ENCODE measurements at places on chromosomes 12 and 14.

DNA sequence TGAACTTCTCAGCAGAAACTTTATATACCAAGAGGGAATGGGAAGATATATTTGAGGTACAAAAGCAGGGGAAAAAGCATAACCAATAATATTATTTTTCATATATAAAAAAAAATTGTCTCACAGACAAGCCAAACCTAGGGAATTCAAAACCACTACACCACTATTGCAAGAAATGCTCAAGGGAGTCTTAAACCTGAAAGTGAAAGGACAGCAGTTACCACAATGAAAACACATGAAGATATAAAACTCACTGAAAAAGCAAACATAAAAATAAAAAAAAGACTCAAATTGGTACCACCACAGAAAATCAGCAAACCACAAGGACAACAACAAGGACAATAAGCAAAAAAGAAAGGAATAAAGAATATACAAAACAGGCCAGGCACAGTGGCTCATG is 131.9 kb downstream of the CEP128 start:
- no peak overlapping the region for H3K4me3 ChIP-seq
- H3K27me3 ChIP-seq = no peaks in the 10 kb centered on the region
- no peaks in the 10 kb centered on the region for H3K36me3 ChIP-seq
- no peaks in the 10 kb centered on the region for H3K4me1 ChIP-seq

DNA sequence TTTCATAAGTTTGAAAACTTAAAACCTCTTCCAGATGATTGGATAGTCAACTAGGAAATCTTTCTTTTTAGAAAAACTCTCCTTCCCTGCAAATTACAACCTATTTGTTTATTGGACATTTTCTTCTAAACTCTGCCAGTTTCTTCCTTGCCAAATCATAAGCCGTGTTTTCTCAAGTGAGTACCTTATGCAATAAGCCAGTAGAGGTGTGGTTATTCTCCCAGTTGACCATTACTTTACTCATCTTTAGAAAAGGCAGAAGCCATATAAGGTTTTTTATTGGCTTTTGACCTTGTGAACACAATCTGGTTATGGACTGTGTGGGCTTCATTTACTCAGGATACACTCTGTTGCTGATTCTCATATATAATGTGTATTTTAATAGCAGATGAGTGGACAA is 14.6 kb downstream of the ACTR6 start:
- peaks cover 82% of the 10 kb centered on the region for H3K36me3 ChIP-seq
- H3K4me3 ChIP-seq = no peak overlapping the region
- no peak overlapping the region for H3K27ac ChIP-seq

DNA sequence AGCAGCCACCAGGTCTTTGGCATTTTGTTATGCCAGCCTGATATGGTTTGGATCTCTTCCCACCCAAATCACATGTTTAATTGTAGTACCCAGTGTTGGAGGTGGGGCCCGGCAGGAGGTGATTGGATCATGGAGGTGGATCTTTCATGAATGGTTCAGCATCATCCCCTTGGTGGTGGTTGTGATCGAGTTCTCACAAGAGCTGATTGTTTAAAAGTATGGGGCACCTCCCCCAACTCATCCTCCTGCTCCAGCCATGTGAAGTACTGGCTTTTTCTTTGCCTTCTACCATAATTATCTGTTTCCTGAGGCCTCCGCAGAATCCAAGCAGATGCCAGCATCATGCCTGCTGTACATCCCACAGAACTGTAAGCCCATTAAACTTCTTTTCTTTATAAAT is 12.8 kb upstream of the PRKD1 start:
- H3K4me1 ChIP-seq = peaks cover 15% of the 10 kb centered on the region
- H3K27me3 ChIP-seq = no peaks in the 10 kb centered on the region
- H3K27ac ChIP-seq = no peak overlapping the region
- DNase-seq = no peak

DNA sequence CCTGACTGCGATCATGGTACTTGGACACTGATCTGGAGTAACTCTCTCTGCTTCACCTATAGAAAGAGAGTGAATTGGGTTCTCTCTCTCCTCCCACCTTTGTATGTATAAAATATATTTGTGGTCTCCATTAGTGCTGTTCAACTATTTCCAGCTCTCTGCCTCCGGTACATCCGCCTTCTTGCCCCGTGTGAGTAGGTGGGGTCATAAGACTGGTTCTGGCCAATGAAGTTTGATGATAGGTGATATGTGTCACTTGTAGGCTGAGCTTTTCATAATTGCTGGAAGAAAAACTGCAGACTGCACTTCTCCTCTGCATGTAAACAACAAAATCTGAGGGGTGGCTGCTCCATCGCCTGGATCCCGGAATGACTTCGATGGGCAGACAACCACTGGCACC is 210.4 kb downstream of the EXOC5 start:
- H3K4me3 ChIP-seq = no peak overlapping the region
- no peak for DNase-seq
- H3K4me1 ChIP-seq = peaks cover 37% of the 10 kb centered on the region
- no peak overlapping the region for H3K27ac ChIP-seq
- no peaks in the 10 kb centered on the region for H3K36me3 ChIP-seq
- H3K27me3 ChIP-seq = no peaks in the 10 kb centered on the region

GRCh38 chr12:105330931-105331804 is 677 bp downstream of the C12orf75 start:
- peak overlapping the region; percentile 85 for H3K4me3 ChIP-seq
- H3K4me1 ChIP-seq = no peaks in the 10 kb centered on the region
- peak; percentile 77 for DNase-seq
- H3K36me3 ChIP-seq = no peaks in the 10 kb centered on the region
- H3K27me3 ChIP-seq = peaks cover 14% of the 10 kb centered on the region

DNA sequence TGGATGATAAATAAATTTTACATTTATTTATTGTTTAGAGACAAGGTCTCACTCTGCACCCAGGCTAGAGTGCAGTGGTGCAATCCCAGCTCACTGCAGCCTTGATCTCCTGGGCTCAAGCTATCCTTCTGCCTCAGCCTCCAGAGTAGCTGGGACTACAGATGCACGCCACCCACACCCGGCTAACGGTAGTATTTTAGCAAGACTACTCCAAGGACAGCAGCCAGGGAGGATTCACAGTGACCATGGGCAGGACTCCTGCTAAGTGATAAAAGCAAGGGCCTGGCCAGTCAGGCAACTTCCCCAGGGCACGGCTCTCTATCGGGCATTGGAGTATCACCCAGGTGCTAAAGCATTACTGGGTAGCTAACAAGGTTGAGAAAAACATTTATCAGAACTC is 55.4 kb downstream of the ARL6IP4 start:
- H3K27me3 ChIP-seq = no peaks in the 10 kb centered on the region
- no peaks in the 10 kb centered on the region for H3K36me3 ChIP-seq
- no peak overlapping the region for H3K4me3 ChIP-seq
- no peak overlapping the region for H3K27ac ChIP-seq
- peaks cover 5% of the 10 kb centered on the region for H3K4me1 ChIP-seq

DNA sequence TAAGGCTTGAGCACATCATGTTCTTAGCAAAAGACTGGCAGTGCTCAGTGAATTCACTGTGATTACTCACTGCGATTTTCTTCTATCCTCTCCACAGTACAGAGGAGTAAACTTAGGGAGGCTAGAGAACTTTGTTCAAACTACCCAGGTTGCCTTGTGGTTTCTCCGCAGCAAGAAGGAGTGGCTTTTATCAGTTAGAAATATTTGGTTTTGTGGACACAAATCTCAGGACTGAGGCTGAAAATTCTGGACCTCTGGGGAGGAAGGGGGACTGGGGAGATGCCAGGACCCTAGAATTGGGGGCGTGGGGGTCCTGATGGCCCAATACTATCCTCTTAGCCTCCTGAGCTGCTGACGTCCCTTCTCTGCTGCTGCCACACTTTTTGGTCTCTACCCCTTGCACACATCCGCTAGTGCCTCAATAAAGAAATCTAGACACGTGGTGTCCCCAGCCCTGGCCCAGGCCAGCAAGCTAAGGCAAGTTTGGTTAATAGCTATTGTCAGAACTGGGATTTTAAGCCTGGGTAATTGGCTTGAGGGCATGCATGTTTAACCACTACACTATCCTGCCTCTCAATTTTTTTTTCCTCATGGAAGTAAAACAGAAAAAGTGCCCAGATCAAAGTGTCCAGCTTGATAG is 842 bp downstream of the OAS2 start:
- H3K36me3 ChIP-seq = no peaks in the 10 kb centered on the region
- H3K27me3 ChIP-seq = no peaks in the 10 kb centered on the region
- H3K4me1 ChIP-seq = no peaks in the 10 kb centered on the region
- no peak for DNase-seq
- H3K4me3 ChIP-seq = no peak overlapping the region
- no peak overlapping the region for H3K27ac ChIP-seq

DNA sequence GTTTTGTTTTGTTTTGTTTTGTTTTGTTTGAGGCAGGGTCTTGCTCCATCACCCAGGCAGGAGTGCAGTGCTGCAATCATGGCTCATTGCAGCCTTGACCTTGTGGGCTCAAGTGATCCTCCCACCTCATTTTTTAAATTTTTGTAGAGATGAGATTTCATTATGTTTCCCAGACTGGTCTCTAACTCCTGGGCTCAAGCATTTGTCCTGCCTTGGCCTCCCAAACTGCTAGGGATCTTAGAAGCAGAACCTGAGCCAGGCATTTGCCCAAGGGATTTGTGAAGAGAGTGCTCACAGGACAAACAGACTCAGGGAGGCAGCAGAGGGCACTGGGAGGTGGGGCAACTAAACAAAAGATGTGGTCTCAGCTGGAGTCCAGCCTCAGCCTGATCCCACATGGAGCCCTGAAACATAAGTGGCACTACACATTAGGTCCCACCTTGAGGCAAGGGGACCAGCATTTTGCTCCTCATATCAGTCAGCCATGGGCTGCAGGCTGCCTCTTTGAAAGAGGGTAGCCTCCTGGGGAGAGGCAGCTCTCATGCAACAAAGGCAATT is 86.2 kb upstream of the CMKLR1 start:
- H3K27ac ChIP-seq = no peak overlapping the region
- H3K4me1 ChIP-seq = no peaks in the 10 kb centered on the region
- peak; percentile 82 for DNase-seq
- H3K36me3 ChIP-seq = no peaks in the 10 kb centered on the region

DNA sequence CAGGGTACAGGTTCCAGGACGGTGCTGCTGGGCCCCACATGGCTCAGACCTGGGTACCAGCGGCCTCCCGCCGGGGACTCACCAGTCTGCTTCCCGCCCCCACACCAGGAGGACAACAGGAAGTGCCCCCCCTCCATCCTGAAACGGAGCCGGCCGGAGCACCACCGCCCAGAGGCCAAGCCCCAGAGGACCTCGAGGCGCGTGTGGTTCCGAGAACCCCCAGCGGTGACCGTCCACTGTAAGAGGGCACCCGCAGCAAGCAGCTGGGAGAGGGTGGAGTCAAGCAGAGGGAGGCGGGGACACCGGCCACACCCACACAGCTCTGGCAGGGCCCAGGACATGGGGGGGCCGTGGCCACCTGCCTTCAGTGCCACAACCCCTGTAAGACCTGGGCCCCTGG is 8.1 kb downstream of the C14orf180 start:
- H3K4me1 ChIP-seq = no peaks in the 10 kb centered on the region
- H3K27ac ChIP-seq = no peak overlapping the region
- H3K4me3 ChIP-seq = no peak overlapping the region

- H3K27ac ChIP-seq = no peak overlapping the region
- no peak for DNase-seq
- no peak overlapping the region for H3K4me3 ChIP-seq
- peaks cover 8% of the 10 kb centered on the region for H3K27me3 ChIP-seq
- H3K36me3 ChIP-seq = no peaks in the 10 kb centered on the region
Measured at GRCh38 chr12:13036881-13037280, 7.3 kb upstream of the FAM234B start.

DNA sequence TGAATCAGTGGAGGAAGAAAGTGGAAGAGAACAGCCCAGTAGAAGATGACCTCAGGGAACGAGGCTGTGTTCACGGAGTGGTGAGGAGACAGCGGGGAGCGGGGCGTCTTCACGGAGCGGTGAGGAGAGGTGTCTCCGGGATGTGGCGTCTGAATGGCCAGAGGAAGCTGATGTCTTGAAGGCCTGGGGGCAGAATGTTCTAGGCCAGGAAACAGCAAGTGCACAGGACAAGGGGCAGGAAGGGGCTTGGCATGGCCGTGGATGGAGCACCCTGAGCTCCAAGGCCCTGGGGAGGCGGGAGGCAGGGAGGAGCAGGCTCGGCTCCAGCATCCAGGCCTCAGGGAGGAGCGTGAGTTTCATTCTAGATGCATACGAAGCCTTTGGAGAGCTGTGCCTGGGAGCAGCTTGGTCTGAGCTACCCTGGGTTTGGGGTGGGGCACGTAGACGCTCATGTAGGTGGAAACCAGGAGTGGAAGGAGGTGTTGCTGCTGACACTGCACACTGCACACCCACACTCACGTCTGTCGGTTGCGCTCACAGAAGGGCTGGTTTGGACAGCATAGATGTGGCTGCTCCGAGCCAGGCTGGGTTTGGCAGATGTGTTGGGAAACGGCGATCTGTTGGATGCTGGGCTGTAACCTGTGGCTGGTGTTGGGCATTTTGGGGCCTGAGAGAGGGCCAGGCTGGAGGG is 131.6 kb downstream of the ADGRD1 start:
- H3K4me3 ChIP-seq = no peak overlapping the region
- no peaks in the 10 kb centered on the region for H3K4me1 ChIP-seq
- H3K27me3 ChIP-seq = no peaks in the 10 kb centered on the region
- H3K36me3 ChIP-seq = no peaks in the 10 kb centered on the region

DNA sequence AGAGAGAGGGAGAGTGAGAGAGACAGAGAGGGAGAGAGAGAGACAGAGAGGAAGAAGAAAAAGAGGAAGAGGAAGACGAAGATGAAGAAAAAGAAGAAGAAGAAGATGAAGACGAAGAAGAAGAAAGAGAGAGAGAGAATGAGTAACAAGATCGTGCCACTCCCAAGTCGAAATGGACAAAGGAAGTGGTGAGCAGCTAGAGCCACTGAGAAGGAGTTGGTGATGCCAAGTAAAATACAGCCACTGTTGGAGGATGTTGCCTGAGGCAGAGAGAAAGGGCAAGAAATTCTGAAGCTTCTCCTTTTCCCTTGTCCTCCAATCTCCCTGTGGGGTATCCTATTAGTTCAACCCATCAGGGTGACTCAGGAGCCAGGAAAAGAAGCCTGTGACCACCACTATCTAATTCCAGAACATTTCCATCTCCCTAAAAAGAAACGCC is 12.5 kb upstream of the ANAPC5 start:
- H3K27ac ChIP-seq = no peak overlapping the region
- DNase-seq = no peak
- no peaks in the 10 kb centered on the region for H3K4me1 ChIP-seq
- H3K36me3 ChIP-seq = no peaks in the 10 kb centered on the region

- peaks cover 7% of the 10 kb centered on the region for H3K27me3 ChIP-seq
- no peak overlapping the region for H3K27ac ChIP-seq
Measured at GRCh38 chr12:88998421-88998820, 353.9 kb downstream of the DUSP6 start.
